Kidney epithelial cell (primary cell): ENCODE measurements at places on chromosomes 12 and 14. TPM values are rescaled to one million over a fixed set of nuclear protein-coding genes. Genes with fewer than 3 reads are reported as not detected.

DNA sequence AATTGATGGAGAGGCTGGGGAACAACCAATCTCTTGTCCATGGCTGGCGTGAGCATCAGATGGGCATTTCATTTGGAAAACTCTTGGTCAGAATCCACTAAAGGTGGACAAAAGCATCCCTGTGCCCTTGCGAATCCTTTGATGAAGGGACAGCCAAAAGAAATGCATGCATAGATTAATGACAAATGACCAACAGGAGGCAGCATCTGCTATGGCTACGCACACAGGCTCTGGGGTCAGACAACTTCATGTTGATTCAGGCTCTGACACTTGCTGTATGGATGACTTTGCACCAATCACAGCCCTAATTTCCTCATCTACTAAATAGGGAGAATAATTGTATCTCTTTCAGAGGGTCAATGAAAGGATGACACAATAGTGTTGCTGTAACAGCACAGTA lies 117.5 kb downstream of the ASCL4 start:
- no peak for DNase-seq

DNA sequence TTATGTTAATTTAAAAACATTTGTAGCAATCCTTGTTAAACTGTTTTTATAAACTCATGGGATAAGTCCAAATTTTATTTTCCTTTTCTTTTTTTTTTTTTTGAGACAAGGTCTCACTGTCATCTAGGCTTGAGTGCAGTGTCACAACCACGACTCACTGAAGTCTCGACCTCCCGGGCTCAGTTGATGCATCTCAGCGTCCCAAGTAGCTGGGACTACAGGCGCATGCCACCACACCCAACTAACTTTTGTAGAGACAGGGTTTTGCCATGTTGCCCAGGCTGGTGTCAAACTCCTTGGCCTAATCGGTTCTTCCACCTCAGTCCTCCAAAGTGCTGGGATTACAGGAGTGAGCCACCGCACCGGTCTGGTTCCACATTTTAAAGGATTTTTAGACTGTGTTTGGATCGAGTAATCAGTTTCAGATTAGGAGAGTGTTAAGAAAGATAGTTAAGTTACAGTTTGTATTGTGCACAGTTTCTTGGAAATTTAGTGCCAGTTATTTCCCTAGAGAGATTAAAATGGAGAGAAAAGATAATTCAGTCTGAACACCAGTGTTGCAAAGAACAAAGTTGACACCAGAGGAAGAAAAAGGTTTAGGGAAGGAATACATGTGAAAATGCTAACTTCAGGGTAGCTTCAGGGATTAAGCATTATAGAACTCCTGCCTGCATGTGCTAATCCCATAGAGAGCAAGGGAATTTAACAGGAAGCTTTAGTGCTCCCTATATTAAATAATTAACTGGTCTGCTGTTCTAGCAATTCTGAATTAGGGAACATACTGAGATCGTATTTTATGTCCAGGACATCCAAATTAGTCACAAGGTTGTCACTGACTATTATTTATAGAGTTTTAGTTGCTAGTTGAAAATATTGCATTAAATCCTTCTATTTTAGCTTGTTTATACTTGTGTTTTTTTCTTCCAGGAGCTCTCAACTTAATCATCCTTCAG lies 10.1 kb downstream of the RAP1B start:
- no peak for DNase-seq

GRCh38 chr12:19222558-19222957 lies 93.0 kb downstream of the PLEKHA5 start:
- no peak for DNase-seq

- DNase-seq: no peak
Observed at GRCh38 chr12:67648521-67649260, at the start of gene DYRK2. Gene DYRK2 (plus strand): TSS chr12:67648745. CDS start chr12:67649134, 389 bp downstream.

GRCh38 chr12:88958153-88958552 lies 377.9 kb upstream of the KITLG start:
- no peak for DNase-seq

- no peak for DNase-seq
Observed at GRCh38 chr12:123923038-123923437, 49.6 kb downstream of the CCDC92 start.

Gene FIGNL2
- total RNA-seq: 2.1 and 2.6 TPM in 2 replicates

- DNase-seq: peak; percentile 29
Observed at GRCh38 chr14:57871459-57872080, 5.7 kb upstream of the SLC35F4 start.

Gene DNAAF2
- total RNA-seq: 22.9 and 23.8 TPM in 2 replicates

DNA sequence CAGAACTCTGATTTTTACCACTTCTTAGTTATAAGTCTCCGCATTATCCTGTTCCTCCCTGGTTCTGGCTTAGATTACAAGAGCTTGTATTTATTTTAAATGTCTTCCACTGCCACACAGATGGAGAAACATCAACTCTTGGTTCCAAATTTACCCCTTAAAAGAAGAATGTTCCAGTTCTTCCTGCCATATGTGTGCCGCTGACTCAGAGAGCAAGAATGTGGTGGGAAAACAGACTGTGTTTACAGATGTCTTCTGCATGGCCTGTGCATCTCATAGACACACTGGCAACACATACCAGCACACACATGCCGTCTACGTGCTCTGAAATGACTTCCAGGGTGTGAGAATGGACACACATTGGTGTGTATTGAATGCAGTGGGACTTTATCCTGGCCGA lies 383.0 kb downstream of the LRIG3 start:
- no peak for DNase-seq

- DNase-seq: peak; percentile 37
Observed at GRCh38 chr14:77133720-77134338, 7.8 kb downstream of the ZDHHC22 start.

GRCh38 chr14:92316176-92316575 lies 6.8 kb upstream of the SLC24A4 start:
- no peak for DNase-seq

DNA sequence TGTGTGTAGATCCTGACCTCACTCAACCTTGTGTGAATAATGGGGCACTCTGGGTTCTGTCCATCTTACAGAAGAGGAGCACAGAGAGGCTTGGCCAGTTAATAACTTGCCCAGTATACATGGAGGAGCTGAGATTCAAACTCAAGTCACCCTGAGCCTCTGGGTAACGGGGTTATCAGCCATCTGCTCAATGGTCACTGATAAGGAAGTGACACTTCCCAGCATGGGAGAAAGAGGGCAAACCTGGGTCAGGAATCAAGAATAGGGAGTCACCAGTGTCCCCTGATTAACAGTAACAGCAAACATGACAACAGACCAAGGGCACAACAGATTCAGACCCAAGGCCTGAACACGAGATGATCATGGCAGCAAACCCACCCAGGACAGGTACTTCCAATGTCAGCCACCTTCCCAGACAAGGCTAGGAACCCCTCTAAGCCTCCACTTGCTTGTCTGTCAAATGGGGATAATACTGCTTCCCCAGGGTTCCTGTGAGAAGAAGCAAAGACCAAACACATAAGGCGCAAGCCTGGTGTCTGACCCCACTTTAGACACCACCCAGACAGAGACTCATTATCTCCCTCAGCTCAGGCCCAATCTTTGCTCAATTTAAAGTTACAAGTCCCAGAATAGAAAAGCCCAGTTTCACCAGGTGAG lies 3.6 kb downstream of the CCDC85C start:
- DNase-seq: no peak

Gene ABHD12B
- total RNA-seq: not detected in 2 replicates

- DNase-seq: no peak
Observed at GRCh38 chr14:98564006-98564405, 708.0 kb downstream of the BCL11B start.

DNA sequence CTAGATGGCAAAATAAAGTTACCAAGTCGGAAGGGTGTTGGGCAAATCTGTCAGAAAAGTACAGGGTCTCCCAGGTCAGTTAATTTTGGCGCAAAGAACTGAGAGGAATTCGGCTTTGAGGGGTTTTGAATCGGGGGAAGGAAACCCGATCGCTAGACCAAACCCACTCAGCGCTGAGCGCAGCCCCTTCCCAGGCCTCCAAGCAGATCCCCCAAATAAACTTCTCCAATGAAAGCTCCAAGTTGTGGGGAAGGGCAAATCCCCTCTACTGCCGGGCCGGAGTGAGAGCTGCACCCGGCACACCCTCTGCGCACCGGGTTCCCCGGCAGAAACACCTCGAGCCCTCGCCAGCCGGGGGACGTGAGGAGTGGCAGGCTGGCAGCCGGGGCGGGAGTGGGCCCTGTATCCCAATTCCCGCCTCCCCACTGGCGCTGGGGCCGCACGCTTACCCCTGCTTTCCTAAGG lies 441 bp downstream of the E2F7 start:
- no peak for DNase-seq

- no peak for DNase-seq
Observed at GRCh38 chr14:52366796-52367315, 52.7 kb downstream of the PTGER2 start.

GRCh38 chr14:24875991-24876878 lies 173.7 kb downstream of the STXBP6 start:
- DNase-seq: no peak

DNA sequence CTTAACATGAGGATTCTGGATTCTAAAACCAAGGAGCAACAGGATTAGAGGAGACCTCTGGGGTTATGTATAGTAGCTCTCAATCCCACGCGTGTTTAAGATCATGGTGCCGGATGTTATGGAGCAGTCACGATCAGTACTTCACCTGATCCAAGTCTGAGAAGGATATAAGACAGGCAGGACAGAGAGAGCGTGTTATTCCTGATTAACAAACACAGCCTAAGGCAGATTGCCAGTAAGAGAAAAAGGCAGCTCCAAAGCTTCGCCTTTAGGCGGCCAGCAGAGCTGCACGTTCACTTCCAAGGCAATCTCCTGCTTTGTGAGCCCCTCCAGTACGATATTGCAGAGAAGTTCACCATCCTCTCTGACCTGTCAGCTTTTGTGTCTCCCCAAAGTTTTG lies 5.5 kb downstream of the SETD3 start:
- DNase-seq: no peak

GRCh38 chr12:22287776-22288621 lies 46.5 kb downstream of the ST8SIA1 start:
- no peak for DNase-seq

- DNase-seq: no peak
Observed at GRCh38 chr12:16789204-16789790, 183.3 kb upstream of the LMO3 start.

- no peak for DNase-seq
Observed at GRCh38 chr14:32537166-32537565, 208.1 kb downstream of the AKAP6 start.

Gene DLGAP5
- total RNA-seq: 4.4 and 5.3 TPM in 2 replicates

DNA sequence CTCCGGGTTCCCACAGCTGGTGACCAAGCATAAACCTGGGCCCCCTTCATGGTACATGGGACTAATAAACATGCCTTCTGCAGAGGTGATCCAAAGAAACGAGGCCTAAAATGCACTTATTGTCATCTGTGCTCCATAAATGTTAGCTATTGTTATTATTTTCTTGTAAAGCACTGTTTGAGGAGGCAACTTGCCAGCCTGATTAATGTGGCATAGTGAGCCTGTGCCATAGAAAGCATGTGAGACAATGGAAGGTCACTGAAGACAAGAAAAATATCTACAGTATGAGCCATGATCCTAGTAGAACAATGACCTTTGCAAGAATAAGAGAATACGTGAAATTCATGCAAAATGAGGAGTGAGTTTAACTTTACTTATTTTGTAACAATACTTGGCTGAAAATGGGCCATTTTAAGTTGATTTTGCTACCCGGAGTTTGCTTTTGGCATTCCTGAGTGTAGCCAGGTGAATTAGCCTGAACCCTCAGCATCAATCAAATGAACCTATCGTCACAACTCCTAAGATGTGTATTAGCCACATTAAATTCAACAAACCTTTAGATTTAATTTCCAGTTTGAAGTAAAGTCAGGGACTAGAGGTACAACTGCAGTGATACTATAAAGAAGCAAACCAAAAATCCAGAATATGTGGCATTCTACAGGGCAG lies 52.2 kb downstream of the CPM start:
- DNase-seq: no peak

DNA sequence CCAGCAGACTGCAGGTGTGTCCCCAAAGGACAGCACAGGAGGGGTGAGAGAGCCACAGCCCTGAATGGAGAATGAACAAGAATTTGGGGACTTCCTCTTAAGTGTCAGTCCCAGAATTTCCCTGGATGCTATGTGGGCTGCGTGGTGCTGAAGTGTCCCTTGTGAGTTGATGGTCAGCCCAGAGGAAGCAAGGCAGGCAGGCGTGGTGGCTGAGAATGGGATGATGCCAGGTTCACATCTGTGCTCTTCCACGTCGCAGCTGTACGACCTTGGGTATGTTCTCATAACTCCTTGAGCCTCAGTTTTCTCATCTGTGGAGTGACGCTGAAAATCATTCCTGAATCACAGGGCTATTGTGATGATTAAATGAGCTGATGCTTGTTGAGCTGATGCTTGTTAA lies 62.1 kb upstream of the GPATCH2L start:
- no peak for DNase-seq

- no peak for DNase-seq
Observed at GRCh38 chr12:124688356-124688992, 121.1 kb upstream of the NCOR2 start.

Gene PRIMA1
- total RNA-seq: not detected in 2 replicates

DNA sequence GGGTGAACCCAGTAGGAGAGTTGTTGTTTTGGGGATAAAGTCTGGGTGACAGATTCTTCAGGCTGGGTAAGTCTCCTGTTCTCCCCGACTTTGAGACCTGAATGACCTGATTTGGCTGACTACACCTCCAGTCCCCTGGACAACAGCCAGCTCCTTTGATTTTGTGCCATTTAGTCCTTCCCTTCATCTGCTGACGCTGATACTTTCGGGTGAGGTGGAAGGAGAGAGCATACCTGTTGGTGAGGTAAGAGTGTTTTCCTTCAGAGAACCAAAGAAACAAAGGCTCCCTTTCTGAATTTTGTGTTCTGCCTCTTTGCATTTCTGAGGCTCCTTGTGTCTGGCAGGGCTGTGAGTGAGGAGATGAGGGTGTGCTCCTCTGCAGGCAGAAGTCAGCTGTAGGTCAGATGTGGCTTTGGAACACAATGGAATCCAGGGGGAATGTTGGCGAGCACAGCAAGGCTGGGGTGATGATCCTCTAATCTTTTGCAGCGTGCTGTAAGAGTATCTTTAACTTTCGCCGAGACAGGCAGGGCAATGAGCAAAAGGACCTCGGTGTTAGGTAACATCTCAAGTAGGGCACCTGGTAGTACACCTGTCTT lies 12.1 kb downstream of the ETV6 start:
- no peak for DNase-seq

Gene GALNT6
- 35.0 and 45.7 TPM in 2 replicates for total RNA-seq
